ENCODE measurements at places on chromosomes 5 and 9.

- no peak for DNase-seq
Measured at GRCh38 chr9:16278326-16278999, 592.0 kb downstream of the BNC2 start.

DNA sequence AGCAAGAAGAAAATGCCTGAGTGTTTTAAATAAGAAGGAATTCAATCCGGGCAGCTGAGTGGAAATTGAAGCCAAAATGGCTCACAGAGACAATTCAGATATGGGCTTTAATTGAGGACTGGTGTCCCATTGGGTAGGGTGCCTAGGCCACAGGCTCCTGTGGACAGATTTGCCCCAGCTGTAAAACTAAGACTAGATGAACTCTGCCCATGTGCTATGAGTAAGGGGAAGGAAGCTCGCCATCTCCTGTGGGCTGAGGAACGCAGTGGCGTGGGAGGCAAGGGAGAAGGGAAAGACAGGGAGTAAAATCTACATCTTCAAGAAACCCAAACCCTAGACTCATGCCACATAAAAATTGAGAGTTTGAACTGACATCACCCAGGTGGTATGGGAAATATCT lies 66.1 kb downstream of the KLHL3 start:
- DNase-seq: no peak

GRCh38 chr5:176542596-176543427 lies 5.6 kb upstream of the RNF44 start:
- DNase-seq: no peak

GRCh38 chr9:68969538-68969937 lies 44.4 kb downstream of the PRKACG start:
- DNase-seq: no peak

DNA sequence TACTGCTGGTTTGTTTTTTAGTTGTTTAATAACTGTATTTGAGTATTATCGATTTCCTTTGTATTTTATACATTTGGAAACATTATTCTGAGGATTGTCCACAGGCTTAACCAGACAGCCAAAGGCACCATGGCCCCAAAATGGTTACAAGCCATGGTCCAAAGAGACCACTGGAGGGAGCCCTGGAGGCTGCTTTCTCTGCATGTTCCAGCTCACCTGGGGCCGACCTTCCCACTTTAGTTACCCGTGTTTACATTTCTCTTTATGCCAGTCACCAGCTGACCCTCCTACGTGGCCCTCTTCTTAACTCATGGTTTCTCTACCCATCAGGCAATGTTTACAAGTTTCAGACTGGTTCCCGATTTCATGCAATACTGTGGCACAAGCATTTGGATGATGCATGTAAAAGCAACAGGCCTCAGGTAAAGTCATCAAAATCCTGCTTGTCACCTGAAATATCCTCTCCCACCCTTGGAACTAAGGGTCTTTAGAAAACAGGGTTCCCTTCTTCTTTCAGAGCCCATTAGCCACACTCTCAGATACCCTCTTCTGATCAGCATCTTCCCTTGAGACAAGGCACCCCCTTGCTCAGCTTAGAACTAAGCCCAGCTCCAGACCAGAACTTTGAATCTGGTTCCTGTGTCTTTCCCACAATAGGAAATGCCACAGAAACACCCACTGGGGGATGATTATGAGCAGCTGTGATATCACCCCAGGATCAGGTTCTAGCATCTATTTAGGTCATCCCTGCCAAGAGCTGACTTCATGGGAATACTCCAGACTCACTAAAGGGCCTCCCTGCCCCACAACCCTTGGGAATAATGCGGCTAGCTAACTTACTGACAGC lies 49.9 kb upstream of the GARNL3 start:
- no peak for DNase-seq

- no peak for DNase-seq
Measured at GRCh38 chr9:33465596-33466564, 7.8 kb downstream of the NOL6 start.

- no peak for DNase-seq
Measured at GRCh38 chr5:88768411-88768810, 114.6 kb downstream of the MEF2C start.

DNA sequence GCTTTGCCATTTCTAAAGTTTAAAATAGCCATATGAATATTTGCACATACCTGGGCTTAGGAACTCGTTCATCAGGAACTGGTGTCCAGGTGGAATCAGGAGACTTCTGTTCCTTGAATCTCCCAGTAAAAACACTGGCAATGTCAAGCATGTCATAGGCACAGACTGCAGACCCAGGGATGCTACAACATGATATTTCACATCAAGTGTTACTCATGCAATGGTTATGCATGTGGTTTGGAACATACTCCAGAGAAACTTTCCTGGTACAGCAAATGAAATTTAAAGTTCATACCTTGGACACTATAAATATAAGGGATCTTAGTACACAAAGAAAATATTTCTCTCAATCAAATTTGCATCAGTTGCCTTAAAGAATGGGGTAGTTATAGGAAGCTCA lies 92.2 kb downstream of the SEMA6A start:
- no peak for DNase-seq
